ENCODE measurements at places on chromosomes 3 and 15. TPM values are rescaled to one million over a fixed set of nuclear protein-coding genes. Genes with fewer than 3 reads are reported as not detected.

DNA sequence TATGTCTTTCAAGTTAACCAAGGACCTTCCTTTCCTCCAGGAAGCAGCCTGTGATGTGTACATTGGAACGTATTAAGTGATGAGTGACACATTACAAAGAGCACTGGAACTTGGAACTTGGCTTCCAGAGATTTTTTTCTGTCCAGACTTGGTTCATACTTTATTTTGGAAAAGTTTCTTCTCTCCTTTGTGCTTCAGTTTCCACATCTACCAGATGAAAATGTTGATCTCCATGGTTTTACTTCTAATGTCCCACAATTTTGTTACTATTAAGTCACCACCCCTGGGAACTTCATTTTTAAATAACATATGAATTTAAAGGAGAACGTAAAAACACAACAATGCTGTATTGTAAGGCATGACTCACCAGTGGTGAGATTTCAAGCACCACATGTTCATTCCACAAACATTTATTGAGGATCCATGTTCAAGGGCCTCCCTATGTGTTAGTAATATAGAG lies 290.7 kb upstream of the LMCD1 start:
- no peaks in the 10 kb centered on the region for H3K27me3 ChIP-seq
- no peaks in the 10 kb centered on the region for H3K4me1 ChIP-seq
- no peak for DNase-seq

- H3K36me3 ChIP-seq: no peaks in the 10 kb centered on the region
- no peak overlapping the region for H3K4me3 ChIP-seq
- no peaks in the 10 kb centered on the region for H3K27me3 ChIP-seq
- H3K4me1 ChIP-seq: no peaks in the 10 kb centered on the region
- no peak overlapping the region for H3K27ac ChIP-seq
- DNase-seq: no peak
Measured at GRCh38 chr15:69185706-69186105, 25.3 kb downstream of the GLCE start.

Gene SH2D7
- 2.9 TPM for polyA plus RNA-seq

DNA sequence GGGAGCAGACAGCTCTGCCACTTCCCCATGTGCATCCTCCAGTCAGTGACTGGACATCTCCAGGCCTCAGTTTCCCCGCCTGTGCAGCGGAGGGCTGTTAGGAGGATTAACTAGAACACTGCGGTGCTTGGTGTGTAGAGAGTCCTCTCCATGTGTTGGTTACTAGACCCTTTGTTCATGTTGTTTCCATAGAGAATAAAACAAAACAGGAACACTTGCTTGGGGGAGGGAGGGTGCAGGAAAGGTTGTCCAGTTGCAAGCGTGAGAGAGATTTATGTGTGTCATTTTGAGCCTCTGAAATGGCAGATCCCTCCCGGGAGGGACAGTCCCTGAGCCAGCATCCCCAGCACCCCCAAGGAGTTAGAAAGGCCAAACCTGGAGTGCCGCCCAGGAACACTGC lies 184.0 kb upstream of the LYSMD4 start:
- DNase-seq: no peak
- H3K4me1 ChIP-seq: no peaks in the 10 kb centered on the region
- no peaks in the 10 kb centered on the region for H3K36me3 ChIP-seq
- H3K4me3 ChIP-seq: no peak overlapping the region

GRCh38 chr15:83973816-83974215 lies 261.8 kb upstream of the GOLGA6L4 start:
- no peak overlapping the region for H3K4me3 ChIP-seq
- no peak overlapping the region for H3K27ac ChIP-seq
- no peaks in the 10 kb centered on the region for H3K27me3 ChIP-seq
- no peaks in the 10 kb centered on the region for H3K36me3 ChIP-seq

GRCh38 chr15:38154837-38155236 lies 97.8 kb upstream of the SPRED1 start:
- H3K4me1 ChIP-seq: no peaks in the 10 kb centered on the region
- no peaks in the 10 kb centered on the region for H3K27me3 ChIP-seq
- H3K4me3 ChIP-seq: no peak overlapping the region
- H3K27ac ChIP-seq: no peak overlapping the region
- H3K36me3 ChIP-seq: no peaks in the 10 kb centered on the region

- no peaks in the 10 kb centered on the region for H3K4me1 ChIP-seq
- H3K27me3 ChIP-seq: no peaks in the 10 kb centered on the region
- H3K4me3 ChIP-seq: no peak overlapping the region
Measured at GRCh38 chr3:12799525-12800440, 3.3 kb downstream of the CAND2 start.
